ENCODE measurements at places on chromosomes 7 and 10. TPM values are rescaled to one million over a fixed set of nuclear protein-coding genes. Genes with fewer than 3 reads are reported as not detected.

SLC39A12 gene
- not detected for total RNA-seq

DNA sequence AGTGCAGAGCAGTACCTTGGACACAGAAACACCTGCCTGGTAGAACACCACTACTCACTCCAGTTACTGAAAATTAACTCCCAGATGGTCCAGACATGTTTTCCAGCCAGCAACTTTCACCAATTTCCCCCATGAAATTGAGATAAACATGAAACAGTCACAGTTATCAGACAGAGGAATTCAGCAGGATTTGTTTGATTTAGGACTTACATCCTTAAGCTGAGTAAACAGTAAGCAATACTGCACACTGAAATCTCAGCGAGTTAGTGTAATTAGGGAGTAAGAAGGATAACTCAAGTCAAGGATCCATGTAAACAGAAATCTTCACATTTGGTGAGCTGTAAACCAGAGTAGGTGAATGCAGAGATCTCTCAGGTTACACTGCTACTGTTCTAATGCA, 353.5 kb downstream of the ELMO1 start:
- peaks cover 16% of the 10 kb centered on the region for H3K4me1 ChIP-seq
- no peak overlapping the region for H3K4me3 ChIP-seq
- H3K27ac ChIP-seq = no peak overlapping the region
- H3K36me3 ChIP-seq = no peaks in the 10 kb centered on the region
- no peak for DNase-seq
- no peaks in the 10 kb centered on the region for H3K27me3 ChIP-seq

DNA sequence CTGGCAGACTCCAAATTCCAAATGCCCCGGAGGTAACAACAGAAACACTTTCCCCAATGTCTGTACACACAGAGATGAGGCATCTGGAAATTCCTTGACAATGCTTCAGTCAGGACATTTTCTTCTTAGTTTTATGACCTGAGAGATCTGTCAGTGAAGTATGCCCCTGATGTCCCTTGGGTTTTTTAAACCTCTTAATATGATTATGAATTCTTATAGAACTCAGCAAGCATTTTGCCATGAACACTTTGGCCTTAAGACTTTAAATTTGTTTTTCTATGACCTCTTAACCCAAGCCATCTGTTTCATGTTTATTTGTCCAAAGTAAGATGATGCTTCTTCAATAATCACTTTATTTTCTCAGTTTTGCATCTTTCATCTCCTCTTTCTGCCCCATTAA, 1206.2 kb downstream of the GATA3 start:
- no peak for DNase-seq
- no peak overlapping the region for H3K27ac ChIP-seq
- no peak overlapping the region for H3K4me3 ChIP-seq
- H3K36me3 ChIP-seq = no peaks in the 10 kb centered on the region
- H3K27me3 ChIP-seq = no peaks in the 10 kb centered on the region

GRCh38 chr7:25032774-25033743, 53.1 kb upstream of the OSBPL3 start:
- H3K4me3 ChIP-seq = no peak overlapping the region
- no peaks in the 10 kb centered on the region for H3K36me3 ChIP-seq

PRF1 gene
- 15.2 TPM for total RNA-seq

CYP2W1 gene
- total RNA-seq = not detected

DNA sequence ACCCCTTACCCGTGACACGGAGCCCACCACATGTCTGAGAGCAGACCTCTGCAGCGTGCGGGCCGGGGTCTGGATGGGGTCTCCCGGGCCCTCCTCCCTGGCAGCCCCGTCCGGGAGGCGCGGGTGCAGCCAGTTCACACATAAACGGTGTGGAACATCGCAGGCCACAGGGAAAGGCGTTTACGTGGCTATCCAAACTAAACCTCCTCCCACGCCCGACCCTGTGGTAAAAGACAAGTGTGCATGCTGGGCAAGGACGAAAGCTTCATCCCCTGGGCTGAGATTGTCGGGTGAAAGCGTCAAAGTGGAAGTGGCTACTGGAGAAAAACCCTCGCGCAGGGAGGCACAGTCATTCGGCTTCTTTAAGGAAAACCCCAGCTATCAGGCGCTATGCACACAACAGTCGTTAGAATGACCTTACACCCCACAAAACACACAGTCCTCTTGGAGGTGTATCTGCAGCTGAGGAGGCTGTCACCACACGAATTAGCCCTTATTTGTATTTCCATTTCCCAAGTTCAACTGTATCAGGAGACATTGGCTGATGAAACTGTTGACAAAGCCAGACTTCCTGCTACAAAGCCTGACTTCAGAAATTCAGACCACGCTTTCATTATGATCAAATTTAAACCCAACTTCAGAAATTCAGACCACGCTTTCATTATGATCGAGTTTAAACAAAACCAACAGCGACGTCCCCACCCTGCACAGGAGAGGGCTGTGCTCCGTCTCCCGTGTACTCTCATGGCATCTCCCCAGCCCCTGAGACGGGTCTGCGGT, 15.3 kb downstream of the GPER1 start:
- DNase-seq = no peak
- H3K27me3 ChIP-seq = no peaks in the 10 kb centered on the region
- no peaks in the 10 kb centered on the region for H3K4me1 ChIP-seq
- H3K4me3 ChIP-seq = no peak overlapping the region

MSS51 gene
- 1.7 TPM for total RNA-seq

DNA sequence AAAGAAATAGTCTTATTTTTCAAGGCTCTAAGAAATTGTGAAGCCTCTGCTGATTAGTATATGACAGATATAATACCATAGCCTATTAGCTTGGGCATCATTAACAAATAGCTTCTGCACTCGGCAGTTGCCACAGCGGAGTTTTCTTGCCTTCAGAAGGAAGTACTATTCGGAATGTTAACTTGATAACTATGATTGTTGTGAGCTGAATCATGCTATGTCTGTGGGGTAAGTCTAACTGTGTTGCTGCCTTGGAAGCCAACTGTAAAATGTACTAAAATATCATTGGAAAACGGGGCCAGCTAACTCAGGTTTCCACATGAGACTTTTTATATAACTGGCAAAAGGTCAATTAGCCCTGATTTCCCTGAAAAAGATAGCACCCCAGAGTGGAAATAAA, 93.2 kb downstream of the TWIST1 start:
- no peak for DNase-seq
- H3K4me1 ChIP-seq = no peaks in the 10 kb centered on the region
- no peak overlapping the region for H3K4me3 ChIP-seq
- no peaks in the 10 kb centered on the region for H3K27me3 ChIP-seq
- H3K36me3 ChIP-seq = no peaks in the 10 kb centered on the region

WEE2 gene
- not detected for total RNA-seq

GRCh38 chr7:98805956-98806838, 63.6 kb downstream of the TMEM130 start:
- no peaks in the 10 kb centered on the region for H3K36me3 ChIP-seq
- no peak for DNase-seq
- no peak overlapping the region for H3K4me3 ChIP-seq
- no peaks in the 10 kb centered on the region for H3K4me1 ChIP-seq
- H3K27ac ChIP-seq = no peak overlapping the region

GRCh38 chr7:8274589-8274988, 12.6 kb upstream of the ICA1 start:
- H3K4me3 ChIP-seq = no peak overlapping the region
- no peaks in the 10 kb centered on the region for H3K27me3 ChIP-seq
- H3K4me1 ChIP-seq = no peaks in the 10 kb centered on the region
- DNase-seq = no peak
- no peaks in the 10 kb centered on the region for H3K36me3 ChIP-seq
- H3K27ac ChIP-seq = no peak overlapping the region

VWDE gene
- total RNA-seq = not detected

FGFR2 gene
- total RNA-seq = 58.6 TPM

DNA sequence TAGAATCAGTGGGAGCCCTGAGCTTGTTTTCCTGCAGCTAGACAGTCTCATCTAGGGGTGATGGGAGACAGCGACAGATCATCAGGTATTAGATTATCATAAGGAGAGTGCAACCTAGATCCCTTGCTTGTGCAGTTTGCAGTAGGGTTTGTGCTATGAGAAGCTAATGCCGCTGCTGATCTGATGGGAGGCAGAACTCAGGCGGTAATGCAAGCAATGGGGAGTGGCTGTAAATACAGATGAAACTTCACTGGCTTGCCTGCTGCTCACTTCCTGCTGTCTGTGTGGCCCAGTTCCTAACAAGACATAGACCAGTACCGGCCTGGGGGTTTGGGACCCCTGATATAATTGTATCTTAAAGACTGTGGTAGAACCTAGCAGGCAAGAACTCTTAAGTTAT, 17.6 kb downstream of the NRBF2 start:
- no peak overlapping the region for H3K27ac ChIP-seq
- H3K27me3 ChIP-seq = no peaks in the 10 kb centered on the region
- H3K36me3 ChIP-seq = peaks cover 44% of the 10 kb centered on the region
- DNase-seq = no peak
- H3K4me3 ChIP-seq = no peak overlapping the region
- H3K4me1 ChIP-seq = peaks cover 26% of the 10 kb centered on the region

- no peak overlapping the region for H3K4me3 ChIP-seq
- no peaks in the 10 kb centered on the region for H3K27me3 ChIP-seq
- H3K36me3 ChIP-seq = no peaks in the 10 kb centered on the region
- no peak for DNase-seq
Measured at GRCh38 chr7:130919316-130920103, 185.5 kb upstream of the KLF14 start.

LRRC61 gene
- total RNA-seq = 16.5 TPM

Measured in esophagus muscularis mucosa (tissue), 4 donors.